Frontal cortex (tissue), 4 donors: ENCODE measurements at places on chromosomes 2 and 18.

DNA sequence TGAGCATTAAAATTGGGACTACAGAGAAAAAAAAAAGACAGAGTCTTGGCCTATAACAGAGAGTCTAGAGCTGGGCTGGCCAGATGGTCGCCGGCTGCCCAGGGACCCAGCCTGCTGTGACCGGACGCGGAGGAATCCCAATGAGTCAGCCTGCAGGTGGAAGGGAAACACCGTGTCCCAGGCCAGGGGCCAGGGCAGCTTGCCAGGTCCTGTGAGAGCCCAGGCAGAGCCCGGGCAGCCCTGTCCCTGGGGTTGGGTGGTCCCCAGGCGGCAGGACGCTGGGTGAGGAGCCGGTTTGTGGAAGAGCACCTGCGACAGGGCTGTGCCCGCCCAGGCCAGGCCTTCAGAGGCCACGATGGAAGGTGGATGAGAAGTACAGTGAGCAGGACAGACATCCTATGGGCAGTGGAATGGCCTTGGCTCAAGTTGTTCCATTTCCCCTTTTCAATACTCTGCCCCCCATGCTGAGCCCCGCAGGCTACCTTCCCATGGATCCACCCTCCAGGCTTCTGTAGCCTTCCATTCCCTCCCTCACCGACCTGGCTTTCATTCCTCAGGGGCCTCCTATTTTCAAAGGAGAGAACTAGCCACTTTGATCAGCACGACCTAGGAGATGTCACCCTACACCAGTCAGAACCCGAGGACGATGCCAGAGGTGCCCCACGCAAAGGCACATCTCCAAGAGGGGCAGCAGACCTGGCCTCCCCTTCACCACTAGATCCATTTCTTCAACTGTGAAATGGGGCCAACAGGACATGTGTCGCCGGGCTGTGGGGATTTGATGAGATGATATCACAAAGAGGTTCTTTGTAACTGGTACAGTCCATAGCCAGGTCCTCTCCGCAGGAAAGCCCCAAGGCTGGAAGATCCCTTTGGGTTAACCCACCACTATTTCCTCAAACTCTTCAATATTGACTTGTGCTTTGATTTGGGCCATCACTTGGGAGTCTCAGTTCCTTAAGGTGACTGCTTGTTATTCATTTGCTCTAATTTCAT, 87.5 kb downstream of the POLR1A start:
- DNase-seq = no peak

DNA sequence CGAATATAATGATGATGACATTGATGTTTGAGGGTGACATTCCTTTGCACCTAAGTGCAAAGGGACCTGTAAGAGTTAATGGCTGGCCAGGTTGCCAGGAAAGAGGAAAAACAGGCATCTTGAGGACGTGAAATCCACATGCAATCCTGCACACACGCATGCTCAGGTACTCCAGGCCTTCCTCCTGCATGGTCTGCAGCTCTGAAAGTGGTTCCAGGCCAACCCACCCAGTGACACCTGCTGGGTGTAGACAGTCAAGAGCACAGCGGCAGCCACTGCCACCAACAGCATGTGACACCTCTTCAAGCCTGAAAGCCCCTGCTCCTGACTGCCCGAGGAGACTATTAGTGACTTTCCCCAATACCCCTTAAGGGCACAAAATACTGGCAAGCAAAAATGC, 101.6 kb downstream of the PIEZO2 start:
- DNase-seq = no peak

DNA sequence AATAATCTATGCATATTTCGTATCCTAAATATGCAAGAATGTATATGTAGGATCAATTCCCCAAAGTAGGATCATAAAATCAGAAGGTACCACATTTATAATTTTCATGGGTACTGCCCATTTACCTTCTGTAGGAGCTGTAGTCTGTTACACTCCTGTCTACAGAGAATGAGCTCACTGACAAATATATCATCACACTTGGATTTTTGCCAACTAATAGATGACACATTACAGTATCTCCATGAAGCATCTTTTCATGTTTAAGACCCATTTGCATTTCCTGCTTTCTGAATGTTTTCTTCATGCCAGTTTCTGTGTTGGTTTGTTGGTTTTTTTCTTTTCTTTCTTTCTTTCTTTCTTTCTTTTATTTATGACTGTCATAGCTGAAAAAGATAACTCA, 70.9 kb upstream of the EML6 start:
- DNase-seq = no peak

DNA sequence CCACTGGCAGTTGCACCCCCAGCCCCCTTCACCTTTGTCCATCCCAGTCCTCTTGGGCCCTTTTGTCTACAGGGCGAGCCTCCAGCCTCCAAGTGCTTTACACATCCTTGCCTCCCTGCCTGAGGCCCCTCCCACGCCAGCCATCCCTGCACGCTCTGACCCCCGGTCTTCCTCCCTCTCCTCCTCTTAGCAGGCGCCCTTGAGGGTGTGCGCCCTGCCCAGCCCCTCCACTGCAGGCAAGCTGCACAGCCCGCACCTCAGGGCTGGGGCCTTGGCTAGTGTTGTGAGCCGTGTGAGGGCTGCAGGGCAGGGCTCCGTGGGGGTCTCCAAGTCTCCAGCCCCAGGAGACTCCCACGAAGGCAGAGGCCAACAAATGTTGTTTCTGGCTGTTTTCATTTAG, 6.9 kb downstream of the BOK start:
- DNase-seq = no peak

- peak; percentile 28 for DNase-seq
These were observed 209.0 kb downstream of the PRKCE start for GRCh38 chr2:45860136-45861121.

DNA sequence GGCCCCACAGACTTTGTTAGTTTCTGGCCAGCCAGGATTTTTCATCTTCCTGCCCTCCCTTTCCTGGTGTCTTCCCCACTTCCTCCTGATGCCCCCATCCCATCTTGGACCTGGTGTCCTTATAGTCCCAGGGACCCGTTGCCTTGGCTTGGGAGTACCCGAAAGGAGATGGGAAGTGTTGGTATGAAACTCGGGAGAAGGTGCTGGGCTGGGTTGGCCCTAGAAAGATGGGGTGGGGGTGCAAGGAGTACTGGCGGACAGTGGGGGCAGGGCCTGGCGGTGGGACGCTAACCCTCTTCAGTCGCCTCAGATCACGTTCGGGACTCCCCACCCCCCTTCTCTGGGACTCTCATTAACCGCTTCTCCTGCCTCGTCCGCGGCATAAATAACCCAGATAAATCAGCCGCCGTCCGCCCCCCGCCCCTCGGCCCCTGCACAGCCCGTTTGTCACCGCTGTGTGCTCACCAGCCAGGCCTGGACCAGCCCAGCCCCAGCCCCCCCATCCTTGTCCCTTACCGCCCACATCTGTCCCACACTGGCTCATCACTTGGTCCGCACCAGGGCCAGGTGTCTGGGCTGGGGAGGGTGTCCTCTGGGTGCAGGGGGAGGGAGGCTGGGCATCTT, 3.7 kb upstream of the ASIC4 start:
- no peak for DNase-seq

- DNase-seq = no peak
These were observed 42.3 kb upstream of the LPIN2 start for GRCh38 chr18:3055186-3055728.

DNA sequence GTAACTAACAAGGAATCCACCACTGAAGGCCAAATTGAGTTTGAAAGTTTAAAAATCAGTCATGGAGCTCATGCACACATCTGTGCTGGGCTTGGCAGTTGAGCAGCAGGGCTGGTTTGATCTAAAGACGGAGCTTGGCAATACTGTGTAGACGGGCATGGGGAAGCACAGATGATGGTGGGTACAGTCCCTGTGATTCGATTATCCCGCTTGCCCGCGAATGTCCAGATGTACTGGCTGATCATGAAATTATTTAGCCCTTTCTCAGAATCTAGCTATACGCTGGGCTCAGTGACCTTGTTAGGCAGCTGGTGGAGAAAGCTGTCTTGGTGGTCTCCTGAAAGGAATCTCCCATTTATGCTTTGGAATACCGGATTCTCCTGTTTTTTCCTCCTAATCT, 74.8 kb upstream of the SOX11 start:
- DNase-seq = no peak

GRCh38 chr2:176643646-176644045, 374.4 kb downstream of the MTX2 start:
- DNase-seq = no peak

DNA sequence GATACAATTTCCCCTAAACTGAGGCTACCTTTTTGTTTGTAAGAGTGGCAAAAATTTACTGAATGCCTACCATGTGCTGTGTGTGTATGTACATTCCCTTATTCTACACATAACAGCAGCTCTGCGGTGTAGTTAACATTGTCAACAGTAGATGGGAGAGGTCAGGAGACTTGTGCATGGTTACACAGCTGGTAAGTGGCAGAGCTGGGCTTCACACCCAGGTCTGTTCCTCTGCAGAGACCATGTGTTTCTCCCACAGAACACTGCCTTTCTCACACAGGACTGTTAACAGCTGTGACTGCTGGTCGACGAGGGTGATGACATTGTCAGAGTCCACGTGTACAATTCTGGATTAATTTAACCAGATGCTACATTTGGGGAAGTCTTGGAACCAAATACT, 49.1 kb downstream of the EML6 start:
- DNase-seq = no peak

GRCh38 chr2:174218773-174219172, 29.6 kb downstream of the OLA1 start:
- DNase-seq = no peak

DNA sequence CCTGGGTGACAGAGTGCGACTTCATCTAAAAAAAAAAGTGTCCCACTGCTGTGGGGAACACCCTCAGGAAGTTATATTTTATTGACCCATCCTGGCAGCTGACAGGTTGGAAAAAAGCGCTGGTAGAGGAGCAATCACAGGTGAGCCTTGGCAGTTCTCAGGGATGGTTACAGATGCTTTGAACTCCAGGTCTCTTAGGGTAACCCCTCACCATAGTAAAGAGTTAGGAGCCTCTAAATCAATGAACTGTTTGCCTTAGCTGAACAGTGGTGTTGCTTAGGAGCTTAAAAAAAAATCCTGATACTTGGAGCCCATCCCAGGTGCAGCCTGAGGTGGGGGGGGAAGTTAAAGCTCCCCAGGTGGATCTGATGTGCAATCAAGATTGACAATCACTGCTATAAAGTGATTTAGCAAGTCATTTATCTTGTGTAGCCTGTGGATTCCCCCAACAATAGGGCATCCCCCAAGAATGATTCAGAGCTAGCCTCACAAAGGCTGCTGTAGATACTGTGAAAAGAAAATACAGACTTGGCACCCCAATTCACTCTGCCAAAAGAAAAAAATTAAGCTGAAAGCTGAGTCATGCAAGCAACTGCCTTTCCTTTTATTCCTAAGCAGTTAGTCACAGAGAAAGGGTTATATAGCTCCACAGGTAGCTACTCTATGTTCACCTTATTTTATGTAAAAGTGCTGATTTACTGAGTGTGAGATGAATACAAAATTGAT, 14.8 kb downstream of the SLC16A14 start:
- DNase-seq = peak; percentile 42

DNA sequence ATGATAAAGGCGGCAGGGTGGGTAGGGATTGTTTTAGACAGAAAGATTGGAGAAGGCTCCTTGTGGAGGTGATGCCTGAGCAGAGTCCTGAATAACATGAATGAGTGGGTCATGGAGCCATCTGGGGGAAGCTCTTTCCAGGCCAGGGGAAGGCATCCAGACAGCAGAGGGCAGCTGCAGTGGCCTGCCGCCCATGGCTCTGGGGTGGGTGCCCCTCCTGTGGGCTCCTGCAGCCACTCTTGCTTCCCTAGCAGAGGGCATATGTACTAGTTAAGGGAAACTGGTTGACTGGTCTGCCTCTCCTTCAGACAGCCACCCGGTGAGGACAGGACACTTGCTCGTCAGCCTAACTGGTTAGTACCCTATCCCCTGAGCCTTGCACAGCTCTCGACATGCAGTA, 46.5 kb upstream of the SLC1A4 start:
- peak; percentile 38 for DNase-seq

DNA sequence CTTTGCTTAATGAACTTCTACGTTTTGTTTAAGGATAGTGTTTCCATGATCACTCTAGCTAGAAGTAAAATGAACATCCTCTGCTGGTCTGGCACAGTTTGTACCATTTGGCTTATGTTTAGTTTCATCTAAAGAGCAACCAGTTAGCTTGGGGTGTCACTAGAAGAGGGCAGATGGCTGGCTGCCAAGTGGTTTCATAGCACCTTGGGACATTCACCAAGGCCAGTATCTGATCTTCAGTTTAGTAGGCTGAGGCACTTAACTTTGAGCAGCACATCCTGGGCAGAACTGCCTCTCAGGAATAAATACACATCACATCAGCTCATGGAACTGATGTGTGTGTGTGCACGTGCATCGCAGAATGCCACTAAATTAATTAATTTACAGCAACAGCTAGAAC, 68.4 kb downstream of the NXPH2 start:
- no peak for DNase-seq

- DNase-seq = no peak
These were observed 48.5 kb downstream of the CPO start for GRCh38 chr2:206987810-206988209.

DNA sequence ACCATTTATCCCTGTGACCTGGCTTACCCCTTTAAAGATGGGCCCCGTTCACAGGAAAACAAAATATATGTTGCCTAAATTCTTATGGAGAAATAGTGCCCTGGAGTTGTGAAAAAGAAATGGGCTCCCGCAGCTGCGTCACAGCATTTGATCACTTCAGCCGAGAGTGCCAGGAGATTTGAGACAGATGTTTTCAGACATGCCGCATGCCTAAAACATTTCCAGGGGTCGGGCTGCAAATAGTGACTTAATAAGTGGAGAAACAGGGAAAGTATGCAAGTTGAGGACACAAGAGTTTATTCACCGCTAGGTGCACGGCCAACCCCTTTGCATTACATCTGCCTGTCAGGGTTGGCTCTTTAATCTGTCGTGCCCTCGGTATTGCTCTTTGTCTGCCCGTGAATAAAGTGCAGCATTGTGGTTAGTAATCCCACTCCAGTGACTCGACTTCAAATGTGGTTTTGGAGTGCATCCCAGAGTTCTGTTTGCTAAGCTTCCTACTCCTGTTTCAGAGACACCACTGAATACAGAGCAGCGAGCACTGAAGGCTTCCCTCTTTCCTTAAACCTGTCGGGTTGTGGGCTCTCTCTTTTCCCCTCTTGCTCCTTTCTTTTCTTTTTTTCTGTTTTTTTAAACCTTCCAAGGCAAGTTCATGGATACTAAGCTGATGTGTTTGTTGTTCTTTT, 187.5 kb downstream of the LTBP1 start:
- DNase-seq = peak; percentile 12
